Activated CD4-positive, CD25-positive, alpha-beta regulatory T cell treated with anti-CD3 and anti-CD28 coated beads, Interleukin-2, amount 50 U/mL, for 24 hours (primary cell): ENCODE measurements at places on chromosomes 13 and 19.

- ATAC-seq = no peak
Observed at GRCh38 chr13:36146511-36147269, 15.5 kb upstream of the DCLK1 start.

DNA sequence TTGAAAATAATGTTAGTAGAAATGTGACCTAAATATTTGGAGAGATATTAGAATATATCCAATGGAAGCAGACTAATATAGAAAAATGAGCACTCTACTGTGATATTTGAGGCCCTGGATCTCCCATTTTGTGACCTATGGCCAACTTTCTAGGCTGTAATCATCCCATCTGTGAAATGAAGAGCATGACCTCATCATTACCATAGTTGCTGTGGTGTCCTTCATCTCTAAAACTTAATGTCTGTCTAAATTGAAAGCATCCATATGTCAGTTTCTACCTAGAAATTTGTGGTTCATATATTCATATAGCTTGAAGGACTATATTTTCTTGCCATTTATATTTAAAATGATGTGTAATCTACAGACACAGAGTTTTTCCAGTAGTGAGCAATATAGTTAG is 41.6 kb downstream of the PAN3 start:
- peak; percentile 65 for ATAC-seq

GRCh38 chr19:52398081-52398441 is 412 bp downstream of the ZNF528 start:
- peak; percentile 18 for ATAC-seq

DNA sequence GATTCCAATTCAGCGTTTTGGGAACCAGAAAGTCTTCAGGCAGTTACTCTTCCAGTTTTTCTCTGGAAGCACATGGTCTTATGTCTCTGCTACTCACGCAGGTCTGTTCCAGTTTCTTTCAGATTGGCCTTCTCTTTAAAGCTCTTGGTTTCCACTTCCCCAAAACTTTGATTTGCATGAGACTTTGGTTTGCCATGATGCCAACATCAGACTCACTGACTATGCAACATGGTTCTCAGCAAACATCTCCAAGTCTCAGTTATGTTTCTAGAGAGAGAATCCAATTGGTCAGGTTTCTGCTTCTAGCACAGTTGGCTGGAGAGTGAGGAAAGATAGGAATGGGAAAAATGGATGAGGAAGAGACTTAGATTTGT is 3.1 kb downstream of the AKAP11 start:
- no peak for ATAC-seq

GRCh38 chr19:18433015-18433691 is 4.8 kb downstream of the ISYNA1 start:
- ATAC-seq = no peak

DNA sequence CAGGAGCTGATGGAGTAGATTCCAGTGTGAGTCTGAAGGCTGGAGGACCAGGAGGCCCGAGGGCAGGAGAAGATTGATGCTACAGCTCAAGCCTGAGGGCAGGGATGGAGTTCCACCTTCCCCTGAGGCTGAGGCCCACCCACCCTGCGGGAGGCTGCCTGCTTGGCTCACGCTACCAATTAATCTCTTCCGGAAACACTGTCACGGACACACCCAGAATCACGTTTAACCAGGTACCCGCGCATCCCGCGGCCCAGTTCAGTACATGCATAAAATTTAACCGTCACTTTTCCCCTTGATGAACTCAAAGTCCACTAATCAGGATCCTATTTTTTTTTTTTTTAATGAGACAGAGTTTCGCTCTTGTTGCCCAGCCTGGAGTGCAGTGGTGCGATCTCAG is 5.2 kb upstream of the ZNF628 start:
- no peak for ATAC-seq

GRCh38 chr19:48716562-48717291 is 2.8 kb downstream of the MAMSTR start:
- no peak for ATAC-seq

DNA sequence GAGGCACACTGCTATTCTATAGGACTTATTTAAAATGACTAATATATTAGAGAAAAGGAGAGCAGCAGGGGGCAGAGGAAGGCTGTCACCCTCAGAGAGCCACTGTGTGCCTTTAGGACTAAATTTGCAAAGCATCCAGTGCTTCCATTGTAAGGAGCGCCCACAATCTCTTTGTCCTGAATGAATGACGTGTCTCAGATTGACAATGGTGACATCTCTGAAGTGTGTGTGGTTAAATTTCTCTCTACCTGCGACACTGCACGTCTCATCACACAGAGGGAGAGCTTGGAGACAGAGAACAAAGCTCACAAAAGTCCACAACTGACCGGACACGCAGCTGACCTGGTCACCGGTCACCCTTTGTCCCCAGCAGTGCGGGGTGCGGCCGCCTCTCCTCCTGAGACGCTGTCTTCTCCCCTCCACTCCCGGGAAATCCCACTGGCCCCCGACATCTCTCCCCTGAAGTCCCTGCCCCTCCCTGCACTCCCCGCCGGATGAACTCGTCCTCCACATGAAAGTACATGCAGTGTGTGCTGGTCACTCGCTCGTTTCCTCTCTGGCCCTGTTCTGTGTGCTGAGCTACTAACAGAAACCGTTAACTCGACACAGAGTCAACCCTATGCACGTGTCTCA is 107.2 kb downstream of the RAB20 start:
- ATAC-seq = no peak

DNA sequence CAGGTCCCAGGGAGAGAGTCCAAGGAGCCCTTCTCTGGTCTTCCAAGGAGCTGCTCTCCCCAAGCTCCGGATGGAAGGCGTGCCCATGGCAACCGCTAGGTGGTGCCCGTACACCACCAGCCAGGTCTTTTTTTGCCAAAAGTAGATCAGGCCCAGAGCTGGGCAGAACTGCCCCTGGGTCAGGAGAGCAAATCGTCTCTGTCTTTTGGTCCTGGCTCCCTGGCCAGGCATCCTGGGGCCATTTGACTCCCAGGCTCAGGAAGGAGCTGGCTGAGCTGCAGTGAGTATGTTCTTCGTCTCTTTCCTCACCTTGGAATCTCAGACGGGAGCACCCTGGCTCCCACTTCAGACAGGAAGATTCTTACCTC is 24.6 kb upstream of the BCL3 start:
- peak; percentile 92 for ATAC-seq

- ATAC-seq = no peak
Observed at GRCh38 chr13:33525763-33526162, 240.2 kb upstream of the STARD13 start.

GRCh38 chr13:52879950-52880741 is 31.7 kb upstream of the PCDH8 start:
- no peak for ATAC-seq

DNA sequence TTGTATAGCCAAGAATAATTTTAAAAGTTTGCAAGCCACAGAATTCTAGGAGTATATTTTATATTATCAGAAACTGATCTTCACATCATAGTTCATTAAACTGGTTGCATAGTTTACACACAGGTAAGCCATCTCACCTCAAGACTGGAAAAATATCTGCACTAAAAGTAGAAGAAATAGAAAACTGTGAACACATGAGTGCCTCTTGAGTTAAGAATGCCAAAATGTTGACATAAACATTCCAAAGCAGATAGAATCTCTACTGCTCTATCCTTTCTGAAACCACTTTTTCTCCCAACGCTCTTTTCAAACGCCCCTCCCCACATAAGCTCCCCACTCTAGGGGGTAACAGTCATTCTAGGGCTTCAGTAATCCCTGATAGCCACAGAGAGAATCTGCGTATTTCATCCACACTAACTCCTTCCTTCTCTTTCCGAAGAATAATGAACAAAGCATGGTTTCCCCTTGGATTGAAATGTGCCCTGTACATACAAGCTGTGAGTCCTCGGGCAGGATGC is 201.5 kb downstream of the IRS2 start:
- no peak for ATAC-seq

DNA sequence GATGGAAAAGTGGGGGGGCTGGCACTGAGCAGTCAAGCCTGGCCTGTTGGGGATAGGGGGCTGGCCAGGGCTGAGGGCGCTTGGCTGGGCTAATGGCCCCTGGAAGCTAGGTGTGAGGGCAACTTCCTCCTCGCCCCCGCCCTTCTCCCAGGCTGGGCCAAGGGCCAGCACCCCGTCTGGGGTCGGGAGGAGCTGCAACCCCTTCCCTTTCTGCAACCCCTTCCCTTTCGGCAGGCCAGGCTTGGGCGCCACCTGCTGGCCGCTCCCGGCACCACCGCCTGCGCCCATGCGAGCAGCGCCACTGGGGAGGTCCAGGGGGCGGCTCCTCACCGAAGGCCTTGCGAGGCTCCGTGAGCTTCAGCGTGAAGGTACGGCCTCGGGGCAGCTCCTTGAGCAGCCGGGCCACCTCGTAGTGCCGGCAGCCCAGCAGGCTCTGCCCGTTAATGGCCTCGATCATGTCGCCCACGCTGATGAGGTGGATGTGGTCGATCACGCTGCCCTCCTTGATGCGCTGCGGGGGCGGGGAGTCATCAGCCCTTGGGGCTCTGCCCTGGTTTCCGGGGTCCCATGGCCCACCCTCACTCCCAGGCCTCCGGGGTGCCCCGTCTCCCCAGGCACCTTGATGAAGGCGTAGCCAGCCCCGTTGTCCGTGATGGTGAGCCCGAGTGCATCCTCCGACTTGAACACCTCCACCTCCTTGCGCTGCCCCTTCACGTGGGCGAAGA is 5.0 kb upstream of the PTGER1 start:
- ATAC-seq = peak; percentile 60

DNA sequence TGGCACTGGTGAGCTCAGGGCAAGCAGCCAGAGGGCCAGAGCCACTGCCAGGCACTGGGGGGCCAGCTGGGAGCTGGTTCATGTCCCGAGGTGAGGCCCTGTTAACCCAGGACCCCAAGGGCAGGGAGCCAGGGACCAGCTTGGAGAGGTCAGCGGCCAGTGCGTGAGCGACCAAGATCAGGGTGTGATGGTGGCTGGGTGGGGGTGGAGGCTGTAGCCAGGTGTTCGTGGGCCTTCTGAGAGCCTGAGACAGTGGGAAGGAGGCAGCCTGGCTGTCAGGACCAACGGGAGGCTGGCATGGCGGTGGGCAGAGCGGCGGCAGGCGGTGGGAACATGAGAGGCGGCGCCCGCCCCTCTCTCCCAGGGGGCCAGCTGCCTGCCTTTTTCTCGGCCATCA is 8.1 kb upstream of the KPTN start:
- no peak for ATAC-seq

DNA sequence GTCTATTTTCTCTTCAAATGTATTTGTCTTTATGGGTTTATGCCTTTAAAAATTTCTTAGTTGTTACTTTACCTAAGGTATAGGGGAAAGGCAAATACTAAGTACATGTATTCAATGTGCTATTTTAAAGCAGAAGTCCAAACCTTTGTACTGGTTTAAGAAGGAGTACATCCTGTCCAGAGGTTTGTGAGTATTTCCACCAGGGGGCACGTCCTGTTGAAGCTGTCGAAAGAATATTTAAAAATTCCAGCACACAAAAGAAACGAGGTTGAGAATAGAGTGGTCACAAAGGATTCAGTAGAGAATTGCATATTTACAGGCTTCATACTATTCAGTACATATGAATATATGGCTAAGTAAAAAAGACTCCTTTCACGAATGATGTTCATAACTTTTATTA is 59.8 kb downstream of the URI1 start:
- no peak for ATAC-seq

DNA sequence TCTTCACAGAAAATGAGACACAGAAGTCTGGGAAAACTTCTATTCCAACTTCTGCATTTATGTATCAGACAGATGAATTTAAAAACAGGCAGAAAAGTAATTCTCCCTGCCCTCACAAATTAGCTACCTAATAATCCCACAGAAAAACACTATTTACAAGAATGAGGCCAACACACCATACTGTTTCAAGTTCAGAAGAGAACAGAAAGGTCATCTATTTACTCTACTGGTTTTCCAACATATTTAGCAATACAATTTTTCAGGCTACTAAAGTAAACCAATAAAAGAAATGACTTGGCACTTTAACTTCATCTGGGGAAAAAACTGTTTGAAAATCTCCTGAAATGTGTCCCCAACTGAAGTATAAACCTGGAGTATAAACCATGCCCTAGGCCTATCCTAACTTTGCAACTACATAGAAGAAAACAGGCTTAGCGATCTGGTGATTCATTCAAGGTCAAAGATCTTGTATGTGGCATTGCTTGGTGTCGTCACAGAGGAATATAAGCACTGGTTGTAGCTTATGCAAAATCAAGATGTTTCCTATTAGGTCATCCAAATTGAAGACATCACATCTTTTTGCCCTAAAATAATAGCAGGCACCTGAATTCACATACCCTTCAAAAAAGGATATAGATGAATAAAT is 20.1 kb upstream of the EBPL start:
- no peak for ATAC-seq

DNA sequence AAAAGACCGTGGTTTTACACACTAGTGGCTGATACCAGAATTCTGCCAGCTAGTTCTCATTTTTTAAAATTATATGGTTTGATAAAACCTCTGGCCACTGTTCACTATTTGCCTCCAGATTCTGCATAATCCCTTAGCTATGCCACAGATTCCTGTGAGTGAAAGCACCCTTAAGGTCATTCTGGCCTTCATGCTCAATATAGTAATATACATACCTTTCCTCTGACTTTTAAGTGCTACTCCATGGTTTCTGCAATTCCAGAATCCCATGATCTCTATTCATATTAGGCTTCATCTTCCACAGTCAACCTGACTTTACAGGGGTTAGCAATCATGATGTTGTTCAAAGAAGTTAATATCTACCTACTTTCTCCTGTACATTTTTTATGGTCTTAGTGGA is 274.1 kb upstream of the EDNRB start:
- no peak for ATAC-seq

GRCh38 chr13:111876506-111876905 is 190.4 kb upstream of the SOX1 start:
- ATAC-seq = no peak

- ATAC-seq = no peak
Observed at GRCh38 chr13:40236566-40237168, 429.8 kb downstream of the FOXO1 start.

- ATAC-seq = no peak
Observed at GRCh38 chr13:66927562-66927961, 302.6 kb downstream of the PCDH9 start.
